Kidney (tissue), 22 donors: ENCODE measurements at places on chromosomes 1 and 21.

DNA sequence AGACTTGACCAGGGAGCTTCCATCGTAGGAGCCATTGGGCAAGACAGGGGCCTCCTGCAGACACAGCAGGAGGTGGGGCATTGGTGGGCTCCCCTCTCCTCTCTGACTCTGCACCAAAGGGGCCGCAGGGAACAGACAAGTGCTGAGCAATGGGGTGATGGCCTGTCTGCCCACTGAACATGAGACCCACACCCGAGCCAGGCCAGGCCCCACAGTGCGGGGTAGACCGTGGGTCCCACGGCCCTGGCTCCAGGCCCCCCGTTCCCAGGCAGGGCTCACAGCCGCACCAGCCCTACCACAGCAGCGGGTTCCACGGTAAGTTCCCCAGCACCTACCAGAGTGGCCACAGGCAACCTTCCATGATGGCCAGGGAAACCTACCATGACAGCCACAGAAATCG is 45.9 kb downstream of the CHD5 start:
- no peak for DNase-seq
- H3K4me1 ChIP-seq, result no peaks in the 10 kb centered on the region
- no peak overlapping the region for H3K27ac ChIP-seq
- no peaks in the 10 kb centered on the region for H3K36me3 ChIP-seq

GRCh38 chr1:68745451-68745850 is 248.6 kb upstream of the DEPDC1 start:
- no peaks in the 10 kb centered on the region for H3K4me1 ChIP-seq
- H3K36me3 ChIP-seq, result no peaks in the 10 kb centered on the region
- H3K4me3 ChIP-seq, result no peak overlapping the region
- no peak overlapping the region for H3K27ac ChIP-seq
- no peak for DNase-seq
- H3K27me3 ChIP-seq, result no peaks in the 10 kb centered on the region

DNA sequence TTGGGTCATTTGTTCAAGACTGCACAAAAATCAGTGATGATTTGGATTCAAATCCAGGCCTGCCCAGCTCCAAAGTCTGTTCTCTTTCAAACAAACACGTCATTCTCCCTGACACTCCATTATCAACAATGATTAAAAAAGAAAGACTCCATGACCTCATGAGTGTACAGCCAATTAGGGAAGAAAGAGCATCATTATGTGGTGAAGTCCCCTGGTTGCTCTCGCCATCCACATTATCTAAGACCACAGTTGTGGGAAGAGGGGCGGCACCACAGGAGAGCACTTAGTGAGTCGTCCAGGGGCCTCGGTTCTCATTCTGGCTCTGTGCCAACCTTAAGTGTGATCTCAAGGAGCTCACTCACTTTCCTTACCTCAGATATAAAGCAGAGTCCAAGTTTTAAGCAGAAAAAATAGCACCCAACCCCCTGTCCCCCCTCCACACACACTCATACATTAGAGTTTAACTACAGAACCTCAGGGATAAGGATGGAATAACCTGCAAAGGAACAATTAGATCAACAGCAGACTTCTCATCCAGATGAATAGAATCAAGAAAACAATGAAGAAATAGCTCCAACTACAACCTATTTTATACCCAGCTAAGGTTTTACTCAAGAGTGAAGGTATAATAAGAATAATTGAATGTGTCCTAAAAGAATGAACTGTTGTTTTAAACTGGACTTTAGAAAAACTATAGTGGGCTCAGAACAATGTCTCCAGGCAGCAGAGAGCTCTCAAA is 47.8 kb downstream of the COL6A1 start:
- H3K36me3 ChIP-seq, result no peaks in the 10 kb centered on the region
- H3K4me3 ChIP-seq, result no peak overlapping the region
- H3K4me1 ChIP-seq, result peaks cover 4% of the 10 kb centered on the region
- H3K27ac ChIP-seq, result no peak overlapping the region

DNA sequence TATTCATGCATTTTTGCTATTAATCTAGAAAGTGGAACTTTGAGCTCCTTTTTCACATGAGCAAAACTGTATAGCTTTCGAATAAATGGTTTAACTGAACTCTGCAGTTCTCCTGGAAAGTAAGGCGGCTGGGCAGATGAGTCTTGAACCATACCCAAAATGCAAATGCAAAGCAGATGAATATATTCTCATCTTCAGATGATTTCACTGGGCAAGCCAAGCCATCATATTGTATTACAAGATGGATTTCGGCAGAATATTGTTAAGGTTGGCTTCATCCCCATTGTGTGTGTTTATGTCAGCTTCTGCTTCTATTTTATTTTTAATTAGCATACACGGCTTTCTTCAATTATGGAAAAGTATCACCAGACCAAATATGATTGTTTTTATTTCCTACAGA is 209.6 kb downstream of the GREM2 start:
- no peak overlapping the region for H3K4me3 ChIP-seq
- no peak for DNase-seq
- H3K27me3 ChIP-seq, result no peaks in the 10 kb centered on the region

GRCh38 chr1:173049322-173049633 is 1.5 kb downstream of the TNFSF18 start:
- DNase-seq, result no peak
- no peak overlapping the region for H3K27ac ChIP-seq
- H3K4me3 ChIP-seq, result no peak overlapping the region
- H3K4me1 ChIP-seq, result no peaks in the 10 kb centered on the region

- H3K27me3 ChIP-seq, result no peaks in the 10 kb centered on the region
- no peaks in the 10 kb centered on the region for H3K4me1 ChIP-seq
- no peak overlapping the region for H3K4me3 ChIP-seq
- no peak for DNase-seq
Observed at GRCh38 chr21:46005081-46005480, 23.5 kb downstream of the COL6A1 start.

GRCh38 chr1:31848381-31848897 is 32.6 kb upstream of the SPOCD1 start:
- no peak overlapping the region for H3K4me3 ChIP-seq
- H3K36me3 ChIP-seq, result no peaks in the 10 kb centered on the region
- no peak for DNase-seq
- H3K4me1 ChIP-seq, result no peaks in the 10 kb centered on the region

- no peak for DNase-seq
- H3K4me3 ChIP-seq, result no peak overlapping the region
- no peak overlapping the region for H3K27ac ChIP-seq
- H3K36me3 ChIP-seq, result peaks cover 5% of the 10 kb centered on the region
Observed at GRCh38 chr1:9872430-9873165, 37.5 kb downstream of the CTNNBIP1 start.

GRCh38 chr21:36489776-36490165 is 9.8 kb upstream of the CLDN14 start:
- H3K4me3 ChIP-seq, result no peak overlapping the region
- H3K36me3 ChIP-seq, result no peaks in the 10 kb centered on the region
- no peak for DNase-seq
- no peaks in the 10 kb centered on the region for H3K4me1 ChIP-seq

DNA sequence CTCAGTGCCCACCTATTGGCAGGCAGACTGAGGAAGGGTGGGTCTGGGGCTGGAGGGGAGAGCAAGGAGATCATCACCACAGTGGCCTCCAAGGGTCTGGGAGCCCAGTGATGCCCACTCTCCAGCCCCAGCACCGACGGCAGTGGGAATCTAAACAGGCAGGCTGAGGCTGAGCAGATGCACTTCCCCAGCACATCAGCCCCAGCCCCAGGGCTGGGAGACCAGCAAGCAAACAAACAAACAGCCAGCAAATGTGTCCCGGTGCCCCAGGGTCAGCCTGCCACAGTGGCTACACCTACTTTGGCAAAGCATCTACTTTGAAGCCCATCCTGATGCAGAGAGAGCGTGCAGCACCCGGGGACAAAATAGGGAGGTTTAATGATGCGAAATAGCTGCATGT is 216.3 kb upstream of the ZC3H12A start:
- no peak overlapping the region for H3K27ac ChIP-seq
- H3K27me3 ChIP-seq, result peaks cover 2% of the 10 kb centered on the region
- no peak for DNase-seq
- H3K4me3 ChIP-seq, result no peak overlapping the region
- no peaks in the 10 kb centered on the region for H3K36me3 ChIP-seq

- H3K27me3 ChIP-seq, result no peaks in the 10 kb centered on the region
- H3K4me3 ChIP-seq, result no peak overlapping the region
- H3K36me3 ChIP-seq, result no peaks in the 10 kb centered on the region
Observed at GRCh38 chr1:64263335-64263734, 59.9 kb downstream of the UBE2U start.

DNA sequence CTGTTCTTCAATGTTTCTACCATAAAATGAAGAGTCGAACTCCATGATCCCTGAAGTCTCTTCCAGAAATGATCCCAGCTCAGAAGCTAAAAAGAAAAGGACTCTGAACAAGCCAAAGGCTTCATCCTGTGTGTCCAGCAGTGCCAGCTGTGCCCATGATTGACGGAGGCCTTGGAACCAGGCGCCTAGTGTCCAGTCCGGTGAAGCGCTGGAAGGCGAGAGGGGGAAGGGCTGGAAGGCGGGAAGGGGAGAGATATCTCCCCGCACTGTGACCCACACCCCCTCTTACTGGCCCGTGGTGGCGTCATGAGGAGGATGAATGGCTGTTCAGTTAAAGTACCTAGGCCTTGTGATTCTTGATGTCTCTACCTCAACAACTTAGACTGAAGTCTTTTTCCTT is 10.4 kb upstream of the PLEKHA6 start:
- H3K4me1 ChIP-seq, result no peaks in the 10 kb centered on the region
- H3K36me3 ChIP-seq, result no peaks in the 10 kb centered on the region
- DNase-seq, result no peak
- no peak overlapping the region for H3K4me3 ChIP-seq

DNA sequence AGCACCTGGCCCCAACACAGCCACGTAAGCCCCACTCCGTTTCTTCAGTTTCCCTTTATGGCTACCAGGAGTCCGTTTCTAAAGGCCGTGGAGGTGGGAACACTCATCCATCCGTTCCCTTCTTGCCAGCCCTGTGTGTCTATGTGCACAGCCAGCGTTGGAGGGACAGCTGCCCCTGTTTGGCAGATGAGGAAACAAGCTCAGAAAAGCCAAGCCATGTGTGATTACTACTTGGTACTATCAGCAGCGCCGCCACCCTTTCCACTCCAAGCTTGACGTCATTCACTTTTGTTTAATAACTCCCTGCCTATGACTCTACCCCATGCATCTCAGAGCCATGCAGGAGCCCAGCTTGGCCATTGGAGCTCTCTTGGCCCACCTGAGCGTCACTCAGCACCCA is 3.5 kb downstream of the LRP8 start:
- H3K4me1 ChIP-seq, result no peaks in the 10 kb centered on the region
- H3K27ac ChIP-seq, result no peak overlapping the region
- H3K36me3 ChIP-seq, result no peaks in the 10 kb centered on the region
- H3K4me3 ChIP-seq, result no peak overlapping the region
- H3K27me3 ChIP-seq, result no peaks in the 10 kb centered on the region

GRCh38 chr1:19462781-19463503 is 22.4 kb downstream of the CAPZB start:
- H3K27me3 ChIP-seq, result no peaks in the 10 kb centered on the region
- no peak for DNase-seq
- peak overlapping the region; percentile 48 for H3K27ac ChIP-seq
- H3K4me3 ChIP-seq, result no peak overlapping the region
- H3K36me3 ChIP-seq, result no peaks in the 10 kb centered on the region

DNA sequence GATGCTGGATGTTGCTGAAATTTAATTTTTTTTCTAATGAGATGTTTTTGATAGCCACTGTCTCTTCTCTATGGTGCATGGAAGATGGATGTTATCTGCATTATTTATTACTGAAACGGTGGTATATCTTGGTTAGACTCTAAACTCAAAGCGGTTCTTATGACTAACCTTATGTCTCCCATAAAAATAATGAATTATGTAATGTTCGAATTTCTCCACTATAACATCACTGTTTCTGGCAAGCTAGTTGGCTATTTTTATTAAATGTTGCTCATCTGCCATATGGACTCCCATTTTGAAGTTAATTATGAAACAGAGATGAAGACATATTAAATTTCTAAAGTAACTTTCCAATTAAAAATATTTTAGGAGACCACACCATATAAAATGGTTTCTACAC is 808.6 kb upstream of the ADGRL4 start:
- no peaks in the 10 kb centered on the region for H3K4me1 ChIP-seq
- DNase-seq, result no peak
- no peaks in the 10 kb centered on the region for H3K27me3 ChIP-seq
- no peak overlapping the region for H3K27ac ChIP-seq
- no peaks in the 10 kb centered on the region for H3K36me3 ChIP-seq

DNA sequence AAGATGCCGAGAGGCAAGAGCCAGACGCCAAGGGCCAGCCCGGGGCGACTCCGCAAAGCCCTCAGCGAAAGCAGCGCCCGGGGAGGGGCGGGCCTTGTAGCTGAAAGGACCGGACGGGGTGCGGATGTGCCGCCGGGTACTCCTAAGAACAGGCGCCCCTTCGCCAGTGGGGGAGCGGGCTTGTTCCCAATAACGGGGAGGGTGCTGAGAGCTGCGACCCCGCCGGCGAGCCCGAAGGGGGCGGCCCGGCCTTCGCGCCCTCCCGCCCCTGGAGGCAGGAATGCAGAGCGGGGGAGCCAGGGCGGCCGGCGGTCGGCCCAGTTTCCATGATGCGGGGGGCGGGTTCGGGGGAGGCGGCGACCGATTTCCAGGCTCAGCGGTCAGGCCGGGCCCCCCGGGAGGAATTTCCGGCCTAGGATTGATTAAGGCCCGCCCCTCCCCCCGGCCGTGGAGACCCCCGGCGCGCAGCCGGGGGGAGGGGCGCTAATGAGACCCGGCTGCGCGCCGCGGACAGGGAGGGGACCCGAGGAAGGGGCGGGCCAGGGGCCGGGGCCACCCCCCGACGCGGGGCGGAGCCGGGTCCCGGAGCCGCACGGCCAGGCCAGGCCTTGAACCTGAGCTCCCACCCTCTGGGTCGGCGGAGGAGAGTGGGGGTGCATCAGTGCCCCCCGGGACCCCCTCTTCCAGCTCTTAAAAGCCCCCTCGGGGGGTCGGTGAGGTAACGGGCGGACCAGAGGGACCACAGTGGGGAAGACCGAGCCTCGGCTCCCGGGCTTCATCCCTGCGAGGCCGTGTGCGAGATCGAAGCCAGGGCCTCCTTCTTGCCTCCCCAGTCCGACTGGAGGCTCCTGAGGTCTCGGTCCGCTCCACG is 898 bp upstream of the TMEM200B start:
- H3K4me1 ChIP-seq, result no peaks in the 10 kb centered on the region
- H3K4me3 ChIP-seq, result peak overlapping the region; percentile 36
- no peaks in the 10 kb centered on the region for H3K27me3 ChIP-seq
- DNase-seq, result peak; percentile 95
- peak overlapping the region; percentile 80 for H3K27ac ChIP-seq

- no peaks in the 10 kb centered on the region for H3K36me3 ChIP-seq
- no peak overlapping the region for H3K4me3 ChIP-seq
- no peak overlapping the region for H3K27ac ChIP-seq
- no peaks in the 10 kb centered on the region for H3K27me3 ChIP-seq
- DNase-seq, result no peak
- no peaks in the 10 kb centered on the region for H3K4me1 ChIP-seq
Observed at GRCh38 chr1:14517841-14518180, 80.7 kb upstream of the KAZN start.

- no peak overlapping the region for H3K27ac ChIP-seq
- DNase-seq, result no peak
- peaks cover 2% of the 10 kb centered on the region for H3K4me1 ChIP-seq
- H3K4me3 ChIP-seq, result no peak overlapping the region
- H3K36me3 ChIP-seq, result peaks cover 5% of the 10 kb centered on the region
- H3K27me3 ChIP-seq, result no peaks in the 10 kb centered on the region
Observed at GRCh38 chr1:158067662-158068061, 74.2 kb downstream of the KIRREL1 start.
